ENCODE measurements at places on chromosomes 5 and 9. TPM values are rescaled to one million over a fixed set of nuclear protein-coding genes. Genes with fewer than 3 reads are reported as not detected.

- DNase-seq = no peak
Observed at GRCh38 chr5:154713615-154714125, 41.5 kb upstream of the LARP1 start.

- DNase-seq = no peak
Observed at GRCh38 chr5:1546556-1546955, 22.8 kb upstream of the LPCAT1 start.

DNA sequence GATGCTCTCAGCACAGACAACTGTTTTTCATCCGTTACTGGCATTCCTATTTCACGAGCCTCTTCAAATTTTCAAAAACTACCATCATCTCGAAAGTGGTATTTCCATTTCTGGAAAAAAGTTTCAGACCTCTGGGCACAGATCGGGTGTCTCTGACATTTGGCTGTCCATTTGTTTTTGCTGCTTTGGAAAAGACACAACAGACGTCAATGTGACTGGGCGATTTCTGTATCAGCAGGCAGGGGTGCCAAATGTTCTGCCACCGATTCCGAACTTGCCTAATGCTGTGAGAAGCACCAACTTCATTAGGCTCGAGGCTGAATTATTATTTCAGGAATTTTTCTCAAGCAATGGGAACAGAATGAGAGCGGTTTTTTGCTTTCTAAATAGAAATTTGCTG is 105.6 kb downstream of the ARSB start:
- no peak for DNase-seq

The IL3 gene
- total RNA-seq = not detected

The TSSK1B gene
- not detected for total RNA-seq
